ENCODE measurements at places on chromosomes 1 and 21.
A peak's percentile ranks its signal among the peaks of the same experiment; 100 is the strongest.

- no peak for DNase-seq
Measured at GRCh38 chr1:65955503-65955902, 162.8 kb downstream of the PDE4B start.

- DNase-seq = no peak
Measured at GRCh38 chr1:202577381-202577780, 132.9 kb downstream of the SYT2 start.

DNA sequence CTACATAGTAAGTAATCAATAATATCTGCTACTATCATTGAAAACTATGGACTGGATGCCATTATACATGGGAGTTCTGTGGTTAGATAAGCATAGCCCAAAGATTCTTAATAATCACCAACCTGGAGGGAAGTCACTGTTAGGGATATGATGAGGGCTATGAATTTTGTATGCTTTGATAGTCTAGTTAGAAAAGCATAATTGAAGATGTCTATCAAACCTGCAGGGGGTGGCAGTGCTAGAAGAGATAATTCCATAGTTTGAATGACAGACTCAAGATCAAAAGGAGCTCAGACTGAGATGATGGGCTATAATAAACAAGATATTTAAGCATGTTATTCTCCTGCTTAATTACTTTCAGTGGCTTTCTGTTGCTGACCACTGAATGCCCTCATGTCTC is 15.4 kb upstream of the COA6 start:
- DNase-seq = no peak

- DNase-seq = no peak
Measured at GRCh38 chr1:45079533-45079932, 67.5 kb downstream of the UROD start.

DNA sequence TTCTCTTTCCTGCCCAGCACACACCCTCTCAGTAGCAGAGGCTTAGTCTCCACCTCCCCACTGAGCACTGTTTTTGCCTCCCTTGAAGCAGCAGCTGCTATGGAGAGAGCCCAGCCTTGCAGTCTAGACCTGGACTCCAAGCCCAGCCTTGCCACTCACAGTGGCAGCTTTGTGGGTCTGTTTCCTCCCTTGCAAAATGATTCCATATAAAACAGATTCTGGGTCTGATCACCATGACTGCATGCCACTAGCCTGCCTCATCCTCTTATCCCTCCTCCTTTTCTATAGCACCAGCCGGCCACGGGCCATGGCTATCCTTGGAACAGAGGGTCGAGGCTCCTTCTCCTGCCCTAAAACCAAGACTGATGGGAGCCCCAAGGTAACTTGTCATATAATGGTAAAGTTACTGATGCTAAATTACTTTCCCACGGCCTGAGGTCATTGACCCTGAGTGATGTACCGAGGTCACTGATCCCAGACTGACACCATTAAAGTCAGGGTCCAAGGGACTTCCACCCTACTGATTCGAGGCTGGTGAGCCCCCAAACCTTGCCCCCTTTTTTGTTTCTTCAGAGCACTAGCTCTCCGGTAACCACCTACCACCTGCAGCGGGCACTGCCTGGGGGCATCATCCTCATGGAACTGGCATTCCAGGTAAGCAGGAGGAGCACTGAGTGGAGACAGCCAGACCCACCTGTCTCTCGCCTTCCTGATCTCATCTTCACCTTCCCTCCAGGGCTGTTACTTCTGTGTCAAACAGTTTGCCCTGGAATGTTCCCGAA is 7.9 kb downstream of the HYI start:
- DNase-seq = no peak

- DNase-seq = no peak
Measured at GRCh38 chr1:184951788-184952187, 22.5 kb downstream of the NIBAN1 start.

DNA sequence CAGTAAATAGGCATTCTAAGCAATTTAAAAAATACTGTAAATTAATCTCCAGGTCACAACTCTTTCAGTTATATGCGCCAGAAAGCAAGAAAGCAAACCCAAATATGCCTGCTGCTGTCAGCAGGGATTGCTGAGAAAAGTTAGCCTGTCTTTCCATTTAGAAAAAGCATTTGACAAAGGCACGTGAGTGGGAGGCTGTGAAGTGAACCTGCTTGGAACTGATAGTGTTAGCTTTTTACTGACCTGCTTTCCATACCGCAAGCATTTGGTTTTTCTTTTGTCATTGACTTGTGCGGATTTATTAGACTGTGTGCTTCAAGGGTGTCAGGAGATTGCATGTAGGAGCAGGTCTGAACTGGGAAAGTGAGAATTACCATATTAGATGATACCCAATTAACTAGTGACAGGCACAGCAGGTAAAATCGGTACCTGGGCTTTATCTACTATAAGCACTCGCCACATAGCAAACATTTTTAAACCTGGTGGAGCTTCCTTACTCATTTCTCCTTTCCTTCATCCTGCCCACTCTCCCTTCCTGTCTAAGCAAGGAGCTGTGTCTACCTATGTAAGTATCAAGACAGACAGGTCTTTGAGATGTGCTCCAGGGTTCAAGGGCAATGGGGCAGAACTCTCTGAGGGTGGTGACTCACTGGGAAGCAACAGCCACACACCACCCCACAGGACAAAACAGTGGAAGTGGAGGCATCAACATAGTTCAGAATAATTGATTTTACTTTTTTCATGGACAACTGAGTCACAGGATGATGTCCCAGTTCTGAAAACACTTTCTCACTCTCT is 323.9 kb downstream of the DISC1 start:
- DNase-seq = no peak

DNA sequence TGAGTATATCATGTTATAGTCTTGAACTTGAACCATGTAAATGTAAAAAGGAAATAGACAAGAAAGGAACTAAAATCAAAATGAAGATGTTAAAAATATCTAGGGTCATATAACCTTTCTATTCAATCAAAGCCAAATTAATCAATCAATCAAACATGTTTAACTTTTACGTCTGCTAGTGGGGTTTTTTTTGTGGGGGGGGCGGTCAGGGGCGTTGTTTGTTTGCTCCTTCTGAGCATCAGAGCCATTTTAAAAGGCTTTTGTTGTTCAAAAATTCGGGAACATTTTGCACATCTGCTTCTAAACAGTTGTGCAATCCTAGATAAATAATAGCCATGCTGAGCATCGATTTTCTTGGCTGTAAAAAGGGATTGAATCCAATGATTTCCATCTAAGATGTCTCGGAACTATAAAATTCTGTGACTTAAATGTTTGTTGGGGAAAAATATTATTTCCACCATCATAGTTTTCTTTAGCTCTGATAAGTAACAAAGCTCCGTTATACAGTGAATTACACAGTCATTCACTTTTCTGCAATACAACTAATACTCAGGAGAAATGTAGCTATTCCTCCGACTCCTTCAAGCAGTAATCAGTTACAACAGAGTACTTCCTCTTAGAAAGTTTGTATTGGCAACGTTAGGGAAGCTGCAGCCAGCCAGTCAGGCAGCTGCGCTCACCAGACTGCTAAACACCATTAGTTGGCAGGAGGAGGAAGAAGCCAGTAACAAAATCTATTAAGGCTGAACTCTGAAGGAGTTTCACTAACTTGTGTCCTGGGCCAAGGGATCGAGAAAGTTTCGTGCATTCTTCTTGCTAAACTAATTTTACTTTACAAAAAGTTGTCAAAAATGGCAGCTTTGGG is 2.2 kb downstream of the SPATA6 start:
- peak; percentile 5 for DNase-seq

GRCh38 chr1:43392702-43393101 is 3.0 kb downstream of the SZT2 start:
- no peak for DNase-seq

- DNase-seq = no peak
Measured at GRCh38 chr1:5764464-5764863, 227.8 kb downstream of the NPHP4 start.

DNA sequence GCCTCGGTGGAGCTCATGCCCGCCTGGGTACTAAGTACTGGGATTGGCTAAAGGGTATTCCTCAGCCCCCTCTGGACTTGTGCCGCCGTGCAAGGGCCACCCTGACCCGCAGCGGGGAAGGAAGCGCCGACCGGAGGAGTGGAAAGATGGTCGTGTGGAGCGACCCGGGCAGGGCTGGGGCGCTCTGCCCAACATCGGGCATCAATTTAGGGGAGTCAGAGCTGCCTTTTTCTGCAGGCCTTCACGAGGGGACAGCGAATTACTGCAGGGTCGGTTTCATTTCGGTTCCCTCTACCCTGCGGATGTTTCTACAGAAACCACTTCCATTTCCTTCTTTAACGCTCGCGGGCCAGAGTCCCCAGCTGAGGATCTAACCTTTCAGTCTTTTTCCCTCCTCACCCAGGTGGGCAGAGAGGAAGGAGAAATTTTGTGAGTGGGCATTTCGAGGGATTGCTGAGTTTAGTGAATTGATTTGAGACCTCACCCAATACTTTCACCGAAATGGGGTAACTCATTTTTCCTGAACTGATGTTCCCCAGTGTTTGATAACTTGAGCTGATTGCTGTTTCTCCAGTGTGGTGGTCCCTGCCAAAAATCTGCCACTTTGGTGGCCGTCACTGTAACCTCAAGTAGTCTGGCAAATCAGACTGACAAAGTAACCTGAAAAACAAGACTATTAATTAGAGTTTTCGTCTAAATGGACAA is 1.1 kb downstream of the TOR1AIP1 start:
- peak; percentile 75 for DNase-seq

Measured in OCI-LY7 (cell line).